ENCODE measurements at places on chromosomes 5 and 9.

GRCh38 chr5:78320401-78320800 lies 25.9 kb upstream of the AP3B1 start:
- no peak for DNase-seq

DNA sequence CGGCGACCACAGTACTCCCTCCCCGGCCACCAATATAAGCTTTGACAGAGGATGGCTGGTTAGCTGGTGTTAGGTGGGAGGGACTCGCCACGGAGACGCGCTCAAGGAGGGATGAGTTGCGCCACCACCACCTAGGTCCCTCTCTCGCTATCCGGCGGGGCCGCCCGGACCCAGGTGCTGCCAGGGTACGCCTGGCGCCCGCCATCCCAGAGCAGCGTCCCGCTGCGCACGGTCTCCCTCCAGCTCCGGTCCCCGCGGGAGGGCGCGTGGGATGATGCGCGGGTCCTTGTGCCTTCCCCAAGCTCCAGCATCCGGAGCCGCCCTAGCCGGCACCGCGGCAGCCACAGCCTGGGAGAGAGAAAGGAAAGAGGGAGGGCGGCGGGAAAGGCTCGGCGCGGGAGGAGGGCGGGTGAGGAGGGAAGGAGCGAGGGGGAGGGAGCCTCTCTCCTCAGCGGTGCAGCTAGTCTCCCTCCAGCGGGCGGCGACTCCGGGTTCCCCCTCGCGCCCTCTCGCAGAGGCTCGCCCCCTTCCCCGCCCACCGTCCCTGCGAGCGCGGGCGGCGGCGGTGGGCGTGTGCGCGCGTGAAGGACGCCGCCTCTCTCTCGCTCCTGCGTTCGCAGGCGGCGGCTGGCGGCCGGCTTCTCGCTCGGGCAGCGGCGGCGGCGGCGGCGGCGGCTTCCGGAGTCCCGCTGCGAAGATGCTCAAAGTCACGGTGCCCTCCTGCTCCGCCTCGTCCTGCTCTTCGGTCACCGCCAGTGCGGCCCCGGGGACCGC lies at the start of gene CAMK4:
Gene CAMK4, plus strand, starts transcription at position 598 of the 774 bp plus-strand sequence. Its CDS starts 100 bp downstream, at position 698.
- DNase-seq = peak; percentile 38

- DNase-seq = no peak
Measured at GRCh38 chr9:136665111-136665703, 2.5 kb downstream of the EGFL7 start.

GRCh38 chr5:111757355-111758283 lies 625 bp upstream of the NREP start:
- peak; percentile 0 for DNase-seq

DNA sequence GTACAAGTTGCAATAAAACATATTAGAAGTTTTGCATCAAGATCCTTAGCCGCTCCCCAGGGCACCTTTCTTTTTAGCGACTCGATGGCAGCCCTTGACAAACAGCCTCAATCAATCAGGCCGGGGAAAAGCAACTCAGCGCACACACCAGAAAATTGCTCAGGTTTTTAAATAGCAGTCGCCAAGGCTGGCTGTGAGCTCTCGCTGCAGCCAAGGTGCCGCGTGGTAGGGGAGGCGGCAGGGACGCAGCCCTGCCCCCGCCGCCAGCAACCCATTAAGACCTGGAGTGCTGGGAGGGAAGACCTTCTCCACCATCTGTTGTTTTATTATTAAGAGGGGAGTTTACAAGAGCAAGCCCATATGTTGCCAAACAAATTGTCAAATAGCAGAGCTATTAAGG lies 22.6 kb downstream of the ASS1 start:
- no peak for DNase-seq

DNA sequence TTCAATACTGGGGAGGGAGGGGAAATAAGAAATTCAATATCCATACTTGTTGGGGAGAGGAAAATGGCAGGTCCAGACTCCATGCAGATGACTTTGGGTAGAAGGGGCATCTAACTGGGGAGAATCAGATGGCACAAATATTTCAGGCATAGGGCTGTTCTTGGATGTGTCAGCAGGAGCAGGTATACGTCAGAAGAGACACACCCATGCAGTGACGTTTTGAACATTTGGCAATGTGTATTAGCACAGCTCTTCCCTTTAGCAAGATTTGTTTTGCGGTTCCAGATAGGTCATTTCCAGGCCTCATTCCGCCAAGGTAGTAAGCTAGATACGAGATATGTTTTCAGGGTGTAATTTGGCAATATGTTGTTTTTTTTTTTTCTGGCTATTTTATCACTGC lies 187.2 kb upstream of the CDH10 start:
- no peak for DNase-seq

- no peak for DNase-seq
Measured at GRCh38 chr5:173767574-173768266, 120.4 kb upstream of the CPEB4 start.

GRCh38 chr9:113556877-113557593 lies 93.5 kb downstream of the RGS3 start:
- DNase-seq = no peak

DNA sequence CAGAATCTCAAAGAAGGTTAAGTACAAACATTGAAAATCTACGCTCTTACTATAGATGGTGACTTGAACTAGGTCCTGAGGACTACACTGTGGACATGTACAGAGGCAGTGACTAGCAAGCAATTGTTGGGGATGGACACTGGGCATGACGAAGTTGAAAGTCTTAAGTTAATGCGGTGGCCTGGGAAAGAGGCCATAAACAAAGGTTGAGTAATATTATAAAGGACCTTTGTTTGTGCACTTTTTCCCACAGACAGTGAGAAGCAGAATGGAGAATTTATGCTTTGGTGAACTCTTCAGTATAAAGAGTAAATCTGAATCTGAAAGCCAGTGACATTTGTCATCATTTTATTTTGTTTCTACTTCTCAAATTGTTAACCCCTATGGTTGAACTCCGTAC lies 15.3 kb downstream of the ALDH1A1 start:
- DNase-seq = no peak

- DNase-seq = no peak
Measured at GRCh38 chr9:108478431-108479332, 377.1 kb downstream of the ACTL7B start.
